Coronary artery (tissue), 2 donors: ENCODE measurements at places on chromosomes 11 and 22.

GRCh38 chr11:64924910-64925284, 408 bp downstream of the PPP2R5B start:
- DNase-seq = no peak

DNA sequence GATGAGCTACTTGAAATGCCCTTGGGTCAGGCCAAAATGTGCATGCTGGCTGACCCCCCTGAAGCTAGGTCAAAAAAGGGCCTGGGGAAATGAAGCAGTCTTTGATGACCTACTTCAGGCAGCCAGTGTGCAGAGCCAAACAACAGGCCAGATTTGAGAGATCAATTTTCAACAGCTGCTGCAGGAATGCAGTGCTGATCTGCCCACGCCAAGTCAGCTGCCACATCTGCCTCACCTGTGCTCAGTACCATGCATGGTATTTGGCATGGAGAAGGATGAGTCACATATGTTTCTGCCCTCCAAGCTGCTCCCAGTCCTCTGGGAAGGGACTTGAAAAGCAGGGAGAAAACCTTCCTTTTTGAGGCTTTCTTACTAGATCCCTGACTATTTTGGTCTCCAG, 35.8 kb downstream of the MTNR1B start:
- no peak for DNase-seq

DNA sequence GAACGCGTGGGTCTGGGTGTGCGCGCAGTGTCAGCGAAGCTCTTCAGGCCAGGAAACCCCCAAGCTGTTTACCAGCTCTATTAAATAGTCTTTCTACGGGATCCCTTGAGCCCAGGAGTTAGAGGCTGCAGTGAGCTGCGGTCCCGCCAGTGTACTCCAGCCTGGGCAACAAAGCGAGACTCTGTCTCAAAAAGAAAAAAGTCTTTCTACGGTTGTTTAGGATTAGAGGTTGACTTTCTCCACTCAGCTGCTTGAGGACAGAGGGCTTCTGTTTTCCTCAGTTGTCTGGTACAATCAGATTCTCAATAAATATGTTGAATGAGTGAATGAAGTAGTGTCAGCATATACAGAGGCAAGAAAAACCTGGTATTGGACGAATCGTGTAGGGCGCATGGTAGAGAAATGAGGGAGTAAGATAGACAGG, 619 bp downstream of the SART1 start:
- DNase-seq = no peak

DNA sequence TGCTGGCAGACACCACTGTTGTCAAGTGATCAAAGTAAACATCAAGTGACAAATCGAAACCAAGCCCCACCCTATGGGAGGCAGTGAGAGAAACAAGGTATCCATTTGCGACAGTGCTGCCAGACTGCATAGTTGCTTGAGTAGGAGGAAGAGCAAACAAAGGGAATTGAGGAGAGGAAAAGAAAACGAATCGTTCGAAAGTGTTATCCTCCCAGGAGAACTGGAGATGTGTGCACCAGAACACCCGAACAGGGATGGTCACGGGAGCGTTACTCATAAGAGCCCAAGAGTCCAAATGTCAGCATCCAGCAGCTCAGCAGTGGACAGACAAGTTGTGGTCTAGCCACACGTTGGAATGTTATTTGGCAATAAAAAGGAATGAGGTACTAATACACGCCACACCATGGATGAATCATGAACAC, 58.4 kb upstream of the NUP50 start:
- no peak for DNase-seq

DNA sequence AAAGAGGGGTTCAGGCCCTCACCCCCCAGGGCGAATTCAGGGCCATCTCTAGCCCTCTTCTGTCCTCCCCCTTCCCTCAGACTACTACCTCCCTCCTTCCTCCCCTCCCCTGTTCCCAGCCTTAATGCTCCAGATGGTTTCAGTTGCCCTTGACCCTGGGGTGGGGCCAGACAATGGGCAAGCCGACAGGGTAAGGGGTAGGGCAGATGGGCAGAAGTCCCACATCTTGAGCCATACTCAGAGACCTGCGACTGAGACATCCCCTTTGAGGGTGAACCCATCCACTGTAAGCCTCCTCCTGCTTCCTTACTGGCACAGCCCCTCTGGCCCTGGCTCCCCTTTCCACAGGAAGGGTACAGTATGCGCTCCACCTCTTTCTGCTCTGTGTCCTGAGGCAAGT, 1.9 kb downstream of the RHBDD3 start:
- DNase-seq = no peak

DNA sequence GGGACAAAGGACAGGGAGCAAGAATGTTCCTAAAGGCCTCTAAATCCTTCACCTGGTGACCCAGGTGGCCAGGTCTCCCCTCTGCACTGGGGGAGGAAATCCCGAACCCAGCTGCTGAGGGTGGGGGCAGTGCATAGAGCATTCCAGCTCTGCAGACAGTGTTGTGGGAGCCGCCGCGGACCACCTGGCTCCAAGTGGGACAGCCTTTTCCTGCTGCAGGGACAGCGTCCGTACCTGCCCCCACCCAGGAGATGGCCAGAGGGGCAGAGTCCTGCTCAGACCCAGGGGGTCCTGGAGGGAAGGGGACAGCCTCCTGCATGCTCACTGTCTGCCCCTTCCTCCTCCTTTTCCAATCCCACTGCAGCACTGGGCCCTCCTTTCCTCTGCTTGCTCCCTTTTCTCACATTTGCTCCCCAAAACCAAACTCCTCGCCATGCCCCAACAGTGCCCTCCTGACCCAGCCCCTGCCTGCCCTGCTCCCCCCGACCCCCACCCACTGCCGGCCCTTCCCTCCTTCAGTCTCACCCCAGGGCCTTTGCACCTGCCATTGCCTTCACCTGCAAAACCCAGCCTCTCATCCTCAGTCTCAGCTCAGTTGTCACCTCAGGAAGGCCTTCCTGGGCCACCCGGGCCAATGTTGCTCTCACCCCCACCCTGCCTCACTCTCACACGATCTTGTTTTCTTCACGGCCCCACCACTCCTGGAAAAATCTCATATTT, 12.8 kb downstream of the PNPLA5 start:
- no peak for DNase-seq
